ENCODE measurements at places on chromosomes 2 and 18.
A peak's percentile ranks its signal among the peaks of the same experiment; 100 is the strongest.

DNA sequence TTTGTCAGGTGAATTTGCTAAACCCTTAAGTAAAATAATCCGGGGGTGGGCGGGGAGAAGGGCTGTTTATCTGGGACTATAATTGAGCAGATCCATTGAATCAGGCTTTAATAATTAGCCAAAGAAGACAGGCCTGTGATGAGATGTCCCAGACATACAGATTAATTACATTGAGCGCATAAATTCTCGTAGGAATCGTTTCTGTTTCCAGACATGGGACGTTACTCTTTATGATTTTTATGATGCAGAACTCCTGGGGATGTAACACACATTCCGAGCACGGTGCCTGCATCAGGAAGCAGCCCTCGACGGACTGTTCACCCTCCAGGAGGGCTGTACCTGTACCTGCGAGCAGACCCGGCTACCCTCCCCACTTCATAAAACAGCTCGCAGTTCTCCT lies 88.9 kb downstream of the SMIM21 start:
- no peak for ATAC-seq

- ATAC-seq, result no peak
These were observed 148.6 kb upstream of the PKDCC start for GRCh38 chr2:41899189-41899588.

DNA sequence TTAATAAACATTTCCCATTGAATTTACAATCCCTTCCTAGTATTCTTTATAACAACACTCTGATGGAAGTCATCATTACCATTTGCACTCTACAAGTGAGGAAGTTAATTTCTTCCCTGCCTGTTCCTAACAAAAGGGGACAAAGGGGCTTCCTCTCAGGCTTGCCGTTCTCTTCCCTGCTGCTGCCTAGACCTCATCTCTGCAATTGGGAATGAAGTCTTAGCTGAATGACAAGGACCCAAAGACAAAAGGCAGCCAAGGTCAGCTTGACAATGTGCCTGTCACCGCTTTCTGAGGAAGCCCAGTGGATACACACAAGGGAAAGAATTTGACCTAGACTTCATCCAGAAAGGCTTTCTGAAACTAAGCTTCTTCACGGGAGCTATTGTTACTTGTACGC lies 416.4 kb downstream of the CMPK2 start:
- ATAC-seq, result no peak

GRCh38 chr18:9842448-9842847 lies 43.3 kb upstream of the TXNDC2 start:
- no peak for ATAC-seq

GRCh38 chr2:120828829-120829632 lies 93.4 kb downstream of the GLI2 start:
- peak; percentile 7 for ATAC-seq

- no peak for ATAC-seq
These were observed 21.0 kb upstream of the ZBTB7C start for GRCh38 chr18:48430150-48430549.

DNA sequence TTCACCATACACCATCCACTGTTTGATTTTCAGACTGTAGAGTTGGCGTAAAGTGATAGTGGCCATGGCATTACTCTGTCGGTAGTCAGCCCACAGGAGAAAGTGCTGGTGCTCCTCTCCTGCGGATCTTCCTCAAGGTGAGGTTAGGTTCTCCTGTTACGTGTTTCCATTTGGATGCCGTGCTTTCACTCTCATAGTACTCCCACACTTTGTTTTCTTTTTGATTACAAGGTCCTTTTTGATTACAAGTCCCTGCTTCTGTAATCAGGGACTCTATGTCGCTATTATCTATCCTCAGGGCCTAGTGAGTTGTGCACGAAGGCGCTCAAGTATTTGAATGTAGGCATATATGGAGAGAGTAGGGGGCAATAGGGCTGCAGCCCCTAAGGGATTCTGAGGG lies 4.3 kb downstream of the TAF4B start:
- no peak for ATAC-seq

GRCh38 chr2:64820901-64821300 lies 167.2 kb upstream of the SERTAD2 start:
- no peak for ATAC-seq

Measured in activated CD4-positive, CD25-positive, alpha-beta regulatory T cell treated with anti-CD3 and anti-CD28 coated beads, Interleukin-2, amount 50 U/mL, for 24 hours (primary cell).